ENCODE measurements at places on chromosomes 6 and 20.
A peak's percentile ranks its signal among the peaks of the same experiment; 100 is the strongest.

DNA sequence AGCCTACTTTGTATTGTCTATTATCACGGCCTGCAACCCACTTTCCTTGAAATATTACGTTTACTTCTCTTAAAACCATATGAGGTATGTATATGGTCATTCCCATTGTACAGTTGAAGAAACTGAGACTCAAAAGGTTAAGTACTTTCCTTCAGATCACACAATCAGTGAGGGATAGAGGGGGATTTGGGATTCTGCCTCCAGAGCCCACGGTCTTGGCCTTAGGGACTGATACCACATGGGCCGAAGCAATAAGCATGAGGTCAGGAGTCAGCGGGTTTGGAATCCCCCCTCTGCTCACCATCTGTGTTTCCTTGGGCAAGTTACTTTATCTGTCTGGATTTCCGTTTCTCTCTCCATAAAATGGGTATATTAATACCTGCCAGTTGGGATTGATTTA lies 19.4 kb upstream of the EPB41L1 start:
- DNase-seq = no peak

- no peak for DNase-seq
Observed at GRCh38 chr20:33784225-33784624, 26.9 kb upstream of the CHMP4B start.

DNA sequence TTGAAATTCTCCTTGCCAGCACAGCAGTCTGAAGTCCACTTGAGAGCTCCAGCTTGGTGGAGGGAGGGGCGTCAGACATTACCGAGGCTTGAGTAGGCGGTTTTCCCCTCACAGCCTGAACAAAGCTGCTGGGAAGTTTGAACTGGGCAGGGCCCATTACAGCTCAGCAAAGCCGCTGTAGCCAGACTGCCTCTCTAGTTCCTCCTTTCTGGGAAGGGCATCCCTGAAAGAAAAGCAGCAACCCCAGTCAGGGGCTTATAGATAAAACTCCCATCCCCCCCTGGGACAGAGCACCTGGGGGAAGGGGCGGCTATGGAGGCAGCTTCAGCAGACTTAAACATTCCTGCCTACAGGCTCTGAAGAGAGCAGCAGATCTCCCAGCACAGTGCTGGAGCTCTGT lies 325.3 kb downstream of the GJA1 start:
- no peak for DNase-seq

- DNase-seq = peak; percentile 58
Observed at GRCh38 chr6:70706491-70707123, 38.9 kb downstream of the SMAP1 start.

GRCh38 chr6:39330057-39330456 lies 7.6 kb upstream of the KCNK16 start:
- no peak for DNase-seq

- peak; percentile 12 for DNase-seq
Observed at GRCh38 chr6:100057941-100058340, 63.9 kb upstream of the MCHR2 start.

- no peak for DNase-seq
Observed at GRCh38 chr20:39638731-39639130, 676.6 kb downstream of the DHX35 start.

DNA sequence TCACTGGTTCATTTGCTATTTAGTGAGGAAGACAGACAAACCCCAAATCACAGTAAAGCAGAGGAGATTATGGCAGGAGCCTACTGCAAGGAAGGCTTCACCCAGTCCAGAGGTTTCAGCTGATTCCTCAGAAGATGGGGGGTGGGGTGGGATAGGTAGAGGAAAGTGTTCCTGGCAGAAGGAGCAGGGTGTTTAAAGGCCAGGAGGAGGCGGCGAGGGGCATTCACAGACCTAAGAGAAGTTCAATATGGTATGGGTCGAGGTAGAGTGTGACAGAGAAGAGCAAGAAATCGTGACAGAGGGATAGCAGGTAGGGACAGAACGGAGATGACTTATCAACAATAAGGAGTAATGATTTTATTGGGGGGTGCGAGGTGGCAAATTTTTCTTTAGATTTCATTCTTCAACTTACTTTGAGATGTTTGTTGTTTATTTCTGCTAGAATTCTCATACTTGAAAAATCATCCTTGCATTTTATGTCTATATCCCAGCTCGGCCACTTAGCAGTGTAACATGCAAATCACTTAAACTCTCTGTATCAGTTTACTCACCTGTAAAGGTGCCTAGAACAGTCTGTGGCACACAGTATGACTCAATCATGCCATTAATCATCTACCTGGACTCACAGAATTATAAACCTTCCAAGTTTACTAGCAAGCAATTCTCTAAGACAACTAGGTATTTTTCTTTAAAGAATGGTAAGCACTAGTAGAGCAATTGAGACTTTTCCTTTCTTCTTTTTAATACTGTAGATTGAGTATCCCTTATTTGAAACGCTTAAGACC lies 176.7 kb downstream of the REV3L start:
- DNase-seq = no peak

- DNase-seq = peak; percentile 32
Observed at GRCh38 chr6:154933181-154933827, 61.8 kb upstream of the TIAM2 start.
